ENCODE measurements at places on chromosomes 5 and 9.
A peak's percentile ranks its signal among the peaks of the same experiment; 100 is the strongest.

DNA sequence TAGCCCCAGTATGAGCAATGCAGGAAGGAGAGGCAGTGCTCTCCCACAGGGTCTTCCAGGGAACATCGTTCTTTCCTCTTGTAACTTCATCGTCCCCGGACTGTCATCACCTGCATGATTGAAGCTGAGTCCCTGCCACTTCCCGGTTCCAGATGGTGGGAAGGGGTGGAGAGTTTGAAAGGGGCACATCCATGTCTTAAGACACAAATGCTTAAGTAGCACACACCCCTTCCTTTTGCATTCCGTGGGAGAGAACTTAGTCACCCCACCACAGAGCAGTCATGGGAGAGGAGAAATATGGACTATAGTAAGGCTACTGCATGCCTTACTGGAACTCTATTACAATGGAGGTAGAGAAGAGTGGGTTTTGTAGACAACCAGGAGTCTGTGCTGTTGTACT lies 165.3 kb upstream of the GAS1 start:
- DNase-seq, result no peak

DNA sequence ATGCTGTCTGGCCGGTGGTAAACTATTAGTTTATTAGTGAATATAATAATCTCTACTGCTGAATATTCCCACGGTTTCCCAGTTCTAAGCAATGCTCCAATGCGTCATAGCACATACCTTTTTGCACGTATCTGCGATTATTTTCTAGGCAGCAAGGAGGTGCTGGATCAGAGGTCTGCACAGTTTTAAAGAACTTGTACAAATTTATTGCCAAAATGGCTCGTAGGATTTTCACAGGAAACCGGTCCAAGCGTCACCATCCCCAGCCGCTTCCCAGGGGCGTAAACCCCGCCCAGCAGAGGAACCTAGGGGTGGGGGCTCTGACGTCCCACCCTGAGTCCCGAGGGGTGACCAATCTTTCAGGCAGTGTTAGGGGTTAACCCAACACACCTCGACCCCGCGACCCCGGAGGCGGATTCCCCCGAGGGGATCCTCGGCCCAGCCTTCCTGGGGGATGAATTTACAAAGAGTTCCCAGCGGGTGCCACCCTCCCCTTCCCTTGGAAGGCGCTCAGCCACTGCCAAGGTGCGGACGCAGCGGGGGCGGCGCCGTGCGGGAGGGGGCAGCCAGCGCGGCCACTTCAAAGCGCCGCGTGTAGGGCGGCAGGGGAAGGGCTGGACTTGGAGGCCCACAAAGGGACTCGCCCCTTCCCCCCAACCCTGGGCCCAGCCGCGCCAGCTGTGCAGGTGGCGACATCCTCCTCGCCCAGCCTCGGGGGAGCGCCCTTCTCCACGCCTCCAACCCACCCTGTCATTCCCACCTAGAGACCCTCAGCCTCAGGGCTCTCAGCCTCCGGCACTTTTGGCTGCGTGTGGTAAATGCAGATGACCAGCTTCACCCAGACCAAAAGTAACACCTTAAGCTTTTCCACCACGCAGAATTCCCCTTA lies 43.5 kb upstream of the TCF7 start:
- DNase-seq, result peak; percentile 42

GRCh38 chr5:144857454-144857853 lies 686.8 kb downstream of the KCTD16 start:
- DNase-seq, result no peak

- DNase-seq, result no peak
Measured at GRCh38 chr5:10229306-10230048, 20.2 kb downstream of the ATPSCKMT start.

DNA sequence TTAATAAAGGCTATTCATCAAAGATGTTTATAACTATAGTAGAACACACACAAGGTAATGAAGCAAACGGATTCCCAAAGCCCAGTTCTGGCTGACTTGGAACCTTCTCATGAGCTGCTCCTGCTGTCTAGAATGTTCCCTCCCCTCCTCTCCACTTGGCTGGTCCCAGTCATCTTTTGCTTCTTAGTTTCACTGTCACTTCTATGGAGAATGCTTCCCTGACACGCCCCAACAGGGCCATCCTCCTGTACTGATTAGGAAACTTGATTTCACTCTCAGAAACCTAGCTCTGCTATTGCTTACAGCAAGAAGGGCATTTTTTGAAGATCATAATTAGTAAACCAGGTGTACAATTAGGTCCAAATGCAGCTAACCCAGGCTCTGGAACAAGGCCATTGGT lies 3.2 kb upstream of the RAPGEF1 start:
- DNase-seq, result no peak

GRCh38 chr9:134641173-134641989 lies at the start of gene COL5A1:
Gene COL5A1 (plus strand): TSS chr9:134641803. CDS start chr9:134642188, 385 bp downstream.
- DNase-seq, result peak; percentile 81

DNA sequence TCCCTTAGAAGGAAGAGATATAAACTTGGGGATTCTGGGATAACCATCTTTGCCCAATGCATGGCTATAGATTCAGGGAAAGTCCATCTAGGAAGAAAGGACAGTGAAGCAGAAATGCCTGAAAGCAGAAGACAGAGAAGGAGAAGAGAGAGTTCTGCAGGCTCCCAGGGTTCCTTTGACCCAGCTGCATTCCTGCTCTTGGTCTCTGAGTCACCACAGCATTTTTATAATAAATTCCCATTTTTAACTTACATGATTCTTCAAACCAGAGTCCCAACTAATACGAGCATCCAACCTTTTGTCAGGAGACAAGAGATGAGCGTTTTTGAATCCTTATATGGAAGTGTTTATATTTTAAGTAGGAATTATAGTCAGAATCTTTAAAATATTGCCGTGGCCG lies 12.0 kb upstream of the AOPEP start:
- no peak for DNase-seq

DNA sequence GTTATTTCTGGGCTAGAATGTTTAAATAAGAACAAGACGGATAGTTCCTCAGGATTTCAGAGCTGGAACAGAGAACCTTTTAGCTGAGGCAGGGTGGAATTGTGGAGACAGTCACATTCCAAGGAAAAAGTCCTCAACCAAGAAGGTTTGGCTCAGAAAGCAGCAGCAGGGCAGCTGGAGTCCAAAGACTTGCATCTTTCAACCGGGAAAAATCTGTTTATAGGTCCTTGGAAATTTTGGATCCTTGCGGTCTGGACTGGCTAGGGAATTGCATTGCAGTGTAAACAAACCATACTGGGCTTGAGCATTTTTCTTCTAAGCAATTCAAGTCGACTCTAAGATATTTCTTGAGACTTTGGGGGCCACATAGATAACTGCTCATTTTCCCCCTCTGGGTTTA lies 40.8 kb upstream of the HMHB1 start:
- no peak for DNase-seq

- no peak for DNase-seq
Measured at GRCh38 chr9:21095561-21095960, 17.8 kb upstream of the IFNB1 start.

DNA sequence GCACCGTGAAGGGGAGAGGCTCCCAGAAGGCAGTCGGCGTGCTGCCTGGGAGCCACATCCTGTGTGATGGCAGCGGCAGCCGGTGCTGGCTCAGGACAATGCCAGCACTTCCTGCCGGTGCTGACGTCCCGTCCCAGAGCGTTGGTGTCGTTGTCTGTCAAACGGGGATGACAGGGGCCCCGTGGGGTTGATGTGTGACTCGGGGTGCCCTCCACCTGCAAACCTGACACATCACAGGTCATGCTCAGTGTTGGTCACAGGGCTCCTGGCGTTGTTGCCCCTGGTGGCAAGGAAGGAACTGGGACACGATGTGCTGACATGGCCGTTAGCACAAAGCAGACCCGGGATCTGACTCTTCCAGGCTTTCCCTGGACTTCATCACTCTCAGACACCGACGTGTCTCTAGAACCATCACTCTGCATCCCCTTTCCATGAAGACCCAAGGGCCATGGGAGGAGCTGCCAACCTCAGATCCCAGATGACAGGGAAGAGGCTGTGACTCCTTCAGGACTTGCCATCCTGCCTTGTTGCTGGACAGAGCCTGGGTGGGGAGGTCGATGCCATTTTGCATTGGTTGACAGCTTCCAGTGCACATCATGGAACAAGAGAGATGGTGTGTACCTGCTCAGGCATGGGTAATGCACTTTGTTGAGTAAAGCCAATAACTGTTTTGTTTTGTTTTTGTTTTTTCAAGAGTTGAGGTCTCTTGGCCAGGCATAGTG lies 21.5 kb downstream of the PLPP7 start:
- no peak for DNase-seq

- DNase-seq, result no peak
Measured at GRCh38 chr9:38272710-38273109, 119.8 kb upstream of the ALDH1B1 start.

DNA sequence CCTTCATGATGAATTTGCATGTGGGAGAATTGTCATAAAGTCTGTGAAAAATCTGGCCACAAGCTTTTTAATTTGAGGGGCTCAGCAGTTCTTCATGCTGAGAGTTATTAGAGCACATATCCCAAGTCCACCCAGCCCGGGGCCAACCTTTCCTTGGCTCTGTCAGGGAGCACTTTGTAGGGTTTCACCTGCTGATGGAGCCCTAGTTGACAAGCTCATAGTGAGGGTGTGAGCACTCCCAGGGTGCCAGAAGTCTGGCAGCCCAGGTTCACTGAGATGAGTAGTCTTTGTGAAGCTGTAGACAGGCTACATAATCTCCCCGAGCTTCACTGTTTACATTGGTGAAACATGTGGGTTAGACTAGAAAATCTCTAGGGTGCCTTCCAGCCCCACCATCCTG lies 97.2 kb upstream of the NREP start:
- DNase-seq, result no peak

GRCh38 chr5:165134155-165134554 lies 1628.7 kb downstream of the MAT2B start:
- DNase-seq, result no peak

- no peak for DNase-seq
Measured at GRCh38 chr5:58380655-58381054, 79.2 kb downstream of the PLK2 start.

GRCh38 chr5:154163327-154164248 lies 26.9 kb upstream of the GALNT10 start:
- no peak for DNase-seq

DNA sequence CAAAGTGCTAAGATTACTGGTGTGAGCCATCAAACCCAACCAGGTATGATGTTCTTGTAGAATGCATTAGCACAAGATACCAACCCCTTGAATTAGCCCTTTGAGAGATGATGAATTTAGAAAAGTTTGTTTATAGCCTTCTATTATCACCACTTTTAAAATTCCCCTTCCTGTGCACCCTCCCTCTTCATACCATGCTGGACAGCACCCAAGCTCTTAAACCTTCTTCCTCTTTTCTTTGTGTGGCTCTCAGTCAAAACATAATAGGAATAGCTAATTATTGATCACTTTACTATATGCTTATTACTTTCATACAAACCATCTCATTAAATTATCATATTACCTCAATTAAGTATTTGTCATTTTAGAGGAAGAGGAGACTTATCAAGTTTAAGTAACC lies 87.6 kb upstream of the TMED7 start:
- no peak for DNase-seq

GRCh38 chr9:93222890-93223259 lies 38.9 kb downstream of the WNK2 start:
- DNase-seq, result no peak

DNA sequence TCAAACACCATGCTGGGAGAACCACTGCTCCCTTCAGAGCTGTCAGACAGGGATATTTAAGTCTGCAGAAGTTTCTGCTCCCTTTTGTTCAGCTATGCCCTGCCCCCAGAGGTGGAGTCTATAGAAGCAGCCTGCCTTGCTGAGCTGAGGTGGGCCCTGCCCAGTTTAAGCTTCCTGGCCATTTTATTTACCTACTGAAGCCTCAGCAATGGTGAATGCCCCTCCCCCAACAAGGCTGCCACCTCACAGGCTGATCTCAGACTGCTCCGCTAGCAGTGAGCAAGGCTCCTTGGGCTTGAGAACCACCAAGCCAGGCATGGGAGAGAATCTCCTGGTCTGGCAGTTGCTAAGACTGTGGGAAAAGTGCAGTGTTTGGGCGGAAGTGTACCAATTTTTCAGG lies 205.5 kb upstream of the PTGER4 start:
- no peak for DNase-seq

- no peak for DNase-seq
Measured at GRCh38 chr5:41371738-41372137, 138.7 kb downstream of the PLCXD3 start.

- DNase-seq, result peak; percentile 64
Measured at GRCh38 chr5:75050415-75050814, 1.9 kb downstream of the GCNT4 start.

DNA sequence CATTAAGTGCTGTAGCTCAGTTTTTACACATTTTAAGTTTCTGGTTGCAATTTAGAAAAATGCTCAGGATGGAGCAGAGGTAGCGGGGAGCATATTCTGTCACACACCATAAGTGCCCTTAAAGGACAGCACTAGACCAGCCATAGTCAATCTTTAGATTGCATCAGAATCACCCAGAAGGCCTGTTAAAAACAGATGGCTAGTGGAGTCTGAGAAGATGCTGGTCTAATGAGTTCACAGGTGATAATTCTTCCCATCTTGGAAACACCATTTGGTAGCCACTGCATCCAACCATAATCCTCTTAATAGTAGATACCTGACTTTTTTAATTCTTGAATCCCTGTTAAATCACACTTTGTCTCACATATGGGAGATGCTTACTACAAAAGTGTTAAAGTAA lies 113.2 kb downstream of the CDH18 start:
- DNase-seq, result peak; percentile 100

- no peak for DNase-seq
Measured at GRCh38 chr5:31556461-31556860, 24.4 kb downstream of the C5orf22 start.

DNA sequence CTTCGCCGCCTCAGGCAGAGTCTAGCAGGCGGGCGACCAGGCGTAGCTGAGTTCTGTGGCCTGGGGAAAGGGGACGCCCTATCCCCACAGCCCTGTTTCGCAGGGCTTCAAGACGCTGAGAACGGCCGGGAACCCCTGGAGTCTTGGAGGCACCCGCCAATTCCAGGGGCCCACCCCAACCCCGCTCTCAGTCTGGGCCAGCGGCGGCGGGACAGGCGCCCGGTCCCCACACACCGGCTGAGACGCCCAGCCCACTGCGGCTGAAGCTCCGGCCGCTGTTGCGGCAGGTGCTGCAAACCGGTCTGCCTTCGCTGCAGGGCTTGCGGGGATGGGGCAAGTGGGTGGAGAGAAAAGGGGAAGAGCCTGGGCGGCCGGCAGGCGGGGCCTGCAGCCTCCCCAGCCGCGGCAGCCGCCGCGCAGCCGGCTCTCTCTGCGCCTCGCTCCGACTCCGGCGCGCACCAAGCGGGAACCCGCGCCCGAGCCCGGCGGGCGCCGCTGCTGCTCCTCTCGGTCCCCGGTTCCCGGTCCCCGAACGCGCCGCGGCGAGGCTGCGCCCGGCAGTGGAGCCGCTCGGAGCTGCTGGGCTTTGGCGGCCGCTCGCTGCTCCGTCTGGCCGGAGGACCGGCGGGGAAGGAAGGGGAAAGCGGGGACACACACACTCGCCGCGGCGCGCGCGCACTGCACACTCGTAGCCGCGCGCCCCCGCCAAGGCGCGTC lies at the start of gene PIP5K1B:
Gene PIP5K1B, plus strand, starts transcription at position 427 of the 717 bp plus-strand sequence. CDS start 117,375 bp downstream, outside the sequence.
- no peak for DNase-seq

DNA sequence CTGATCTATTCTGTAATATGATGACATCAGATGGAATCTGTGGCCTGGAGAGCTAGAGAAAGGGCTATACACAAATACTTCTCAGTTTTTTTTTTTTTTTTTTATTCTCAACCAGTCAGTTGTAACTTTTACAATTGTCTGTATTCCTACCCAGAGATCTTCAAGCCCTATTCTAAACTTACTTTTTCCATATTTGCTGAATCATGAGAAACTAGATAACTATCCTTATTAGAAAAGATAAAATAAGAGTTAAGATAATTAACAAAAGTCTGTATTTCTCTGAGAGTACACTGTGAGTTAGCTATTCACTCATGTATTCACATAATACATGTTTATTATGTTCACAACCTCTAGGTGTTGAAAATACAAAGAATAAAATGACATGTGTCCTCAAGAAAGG lies 1575.9 kb downstream of the EFNA5 start:
- DNase-seq, result no peak
